Adipose tissue (tissue), 3 donors: ENCODE measurements at places on chromosomes 4 and X. TPM values are rescaled to one million over a fixed set of nuclear protein-coding genes. Genes with fewer than 3 reads are reported as not detected.

The SLAIN2 gene
- 45.2 TPM for polyA plus RNA-seq

The NDP gene
- 0.03 TPM for polyA plus RNA-seq

The GRIA2 gene
- not detected for polyA plus RNA-seq

The ALB gene
- 0.51 TPM for polyA plus RNA-seq

The CT45A2 gene
- polyA plus RNA-seq = not detected

The MAGEC2 gene
- polyA plus RNA-seq = not detected

The PDE6B gene
- 0.76 TPM for polyA plus RNA-seq

The EFHC2 gene
- 0.53 TPM for polyA plus RNA-seq

The SPANXN4 gene
- not detected for polyA plus RNA-seq

The MAGEB1 gene
- polyA plus RNA-seq = not detected

The FAT1 gene
- 21.8 TPM for polyA plus RNA-seq

The WDR13 gene
- polyA plus RNA-seq = 172 TPM

The MTTP gene
- polyA plus RNA-seq = 0.07 TPM

The COL4A6 gene
- 1.2 TPM for polyA plus RNA-seq

The FAM47A gene
- not detected for polyA plus RNA-seq

The SMARCA1 gene
- polyA plus RNA-seq = 7.7 TPM

The FOXO4 gene
- 26.1 TPM for polyA plus RNA-seq

The HSD17B13 gene
- polyA plus RNA-seq = 1.6 TPM
